ENCODE measurements at places on chromosomes 6 and 20. TPM values are rescaled to one million over a fixed set of nuclear protein-coding genes. Genes with fewer than 3 reads are reported as not detected.

The ZMYND8 gene
- total RNA-seq: 41.7 TPM

The PRIM2 gene
- 11.5 TPM for total RNA-seq

The CST4 gene
- not detected for total RNA-seq

The ZNF391 gene
- total RNA-seq: 4.5 TPM

The TGM3 gene
- total RNA-seq: not detected

The TFAP2C gene
- not detected for total RNA-seq

The WDR27 gene
- 52.5 TPM for total RNA-seq

The SPATS1 gene
- not detected for total RNA-seq

The RNF182 gene
- 0.49 TPM for total RNA-seq

The UNC93A gene
- not detected for total RNA-seq

The CYP39A1 gene
- total RNA-seq: not detected

The RAB32 gene
- 0.38 TPM for total RNA-seq

The TOX2 gene
- 2.1 TPM for total RNA-seq

The CCDC167 gene
- total RNA-seq: 15.5 TPM

The HM13 gene
- total RNA-seq: 144 TPM

The LTB gene
- total RNA-seq: 398 TPM

The CNBD2 gene
- total RNA-seq: 20.1 TPM

The ZBP1 gene
- 41.1 TPM for total RNA-seq

The BCAS1 gene
- total RNA-seq: 0.33 TPM

The DPPA5 gene
- total RNA-seq: not detected

The KIAA0408 gene
- 2.2 TPM for total RNA-seq

The MEI4 gene
- total RNA-seq: not detected

The PBX2 gene
- total RNA-seq: 171 TPM

The MPIG6B gene
- 0.26 TPM for total RNA-seq

The SLC17A2 gene
- not detected for total RNA-seq

The ANKRD66 gene
- total RNA-seq: not detected

The DUSP15 gene
- not detected for total RNA-seq

The DSE gene
- total RNA-seq: 5.9 TPM

The LY6G6D gene
- not detected for total RNA-seq

The SNX9 gene
- 20.7 TPM for total RNA-seq

The MTHFD1L gene
- 9.3 TPM for total RNA-seq

The PRPH2 gene
- total RNA-seq: not detected

The EMILIN3 gene
- not detected for total RNA-seq

The TCP11 gene
- total RNA-seq: not detected

The ZC3H12D gene
- total RNA-seq: 48.2 TPM

The UBE2J1 gene
- total RNA-seq: 15.4 TPM

The TRIM15 gene
- total RNA-seq: not detected

The IRAK1BP1 gene
- total RNA-seq: 2.1 TPM

The PACRG gene
- total RNA-seq: 3.0 TPM

The GGTLC1 gene
- not detected for total RNA-seq

The TFAP2A gene
- total RNA-seq: not detected

The KIF16B gene
- total RNA-seq: 8.7 TPM

The CCN6 gene
- total RNA-seq: not detected

The KIF3B gene
- total RNA-seq: 14.6 TPM

The RIPOR3 gene
- total RNA-seq: 0.42 TPM

The ESR1 gene
- 3.2 TPM for total RNA-seq

The TAGAP gene
- total RNA-seq: 224 TPM

The TREM1 gene
- total RNA-seq: not detected

The SLC13A3 gene
- total RNA-seq: 0.36 TPM

The OVOL2 gene
- total RNA-seq: not detected

The PABPC1L gene
- total RNA-seq: 58.2 TPM

The VWA7 gene
- 8.0 TPM for total RNA-seq

Measured in T-cell (primary cell).